ENCODE measurements at places on chromosomes 12 and 14.

DNA sequence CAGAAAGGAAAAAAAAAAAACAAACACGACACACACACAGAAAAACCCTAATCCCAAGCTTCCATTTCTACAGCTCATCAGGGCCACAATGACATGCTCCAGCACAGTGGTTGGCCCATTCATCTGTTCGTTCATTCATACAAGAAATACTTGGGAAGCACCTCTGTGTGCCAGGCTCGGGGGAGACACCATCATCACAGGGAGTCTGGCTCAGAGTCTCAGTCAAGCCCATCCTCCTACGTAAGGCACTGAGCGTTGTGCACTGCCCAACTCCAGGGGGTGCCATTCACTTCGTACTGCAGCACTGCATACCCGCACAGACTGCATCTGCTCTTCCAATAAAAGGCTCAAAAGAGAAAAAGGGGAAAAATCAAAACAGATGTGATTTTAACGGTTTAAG, 15.3 kb downstream of the VPS37B start:
- peak; percentile 47 for DNase-seq

DNA sequence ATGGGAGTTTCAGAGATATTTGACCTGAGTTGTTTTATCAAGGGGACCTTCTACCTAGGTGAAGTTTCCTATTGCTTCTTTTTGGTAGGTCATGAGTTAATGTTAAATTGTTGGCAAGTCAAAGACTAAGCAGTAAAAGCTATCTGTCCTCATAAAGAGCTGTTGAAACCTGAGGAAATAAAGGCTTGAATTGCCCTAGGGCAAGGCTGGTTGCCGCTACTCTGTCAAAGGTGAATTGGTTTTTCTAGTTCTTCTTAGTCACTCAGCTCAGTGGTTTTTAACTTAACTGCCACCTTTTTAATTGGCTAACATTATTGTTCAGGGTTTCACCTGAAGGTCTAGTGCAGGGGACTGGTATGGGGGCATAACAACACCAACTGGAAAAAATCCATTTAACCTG, 441.6 kb upstream of the FBXO33 start:
- DNase-seq = no peak

- no peak for DNase-seq
Measured at GRCh38 chr14:64728106-64728505, 23.9 kb downstream of the PLEKHG3 start.

GRCh38 chr12:59087077-59087673, 166.9 kb upstream of the LRIG3 start:
- DNase-seq = no peak

DNA sequence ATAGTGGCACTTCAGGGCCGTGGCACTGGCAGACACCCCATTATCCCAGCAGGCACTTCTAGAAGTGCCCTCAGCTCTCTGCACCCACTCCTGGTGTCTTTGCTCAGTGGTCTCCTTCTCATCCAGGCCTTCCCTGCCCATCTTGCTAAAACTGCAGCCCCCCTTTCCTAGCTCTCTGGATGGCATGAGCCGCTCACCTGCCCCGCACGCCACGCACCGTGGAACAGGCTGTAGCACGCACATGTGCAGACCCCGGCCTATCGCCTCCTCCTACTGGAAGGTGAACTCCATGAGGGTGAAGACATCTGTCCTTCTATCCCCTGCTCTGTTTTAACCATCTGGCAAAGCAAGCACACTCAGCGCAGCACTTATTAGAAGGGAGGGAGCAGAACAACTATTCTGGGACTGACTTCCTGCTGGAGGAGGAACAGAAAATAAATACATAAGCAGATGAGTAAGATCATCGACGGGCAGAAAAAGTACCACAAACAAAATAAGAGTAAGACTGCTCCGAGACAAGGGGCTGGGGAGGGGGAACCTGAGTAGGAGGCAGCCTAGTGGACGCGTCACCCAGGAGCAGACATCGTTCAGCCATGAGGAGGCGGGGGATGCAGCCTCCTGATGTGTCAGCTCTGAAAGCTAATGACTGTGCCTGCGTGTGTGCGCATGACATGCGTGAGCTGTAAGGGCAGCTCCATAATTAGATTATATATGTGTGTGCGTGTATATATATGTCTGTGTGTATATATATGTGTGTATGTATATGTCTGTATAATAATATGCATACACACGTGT, 7.8 kb upstream of the FZD10 start:
- no peak for DNase-seq

GRCh38 chr12:46970636-46971035, 108.8 kb upstream of the PCED1B start:
- DNase-seq = no peak

DNA sequence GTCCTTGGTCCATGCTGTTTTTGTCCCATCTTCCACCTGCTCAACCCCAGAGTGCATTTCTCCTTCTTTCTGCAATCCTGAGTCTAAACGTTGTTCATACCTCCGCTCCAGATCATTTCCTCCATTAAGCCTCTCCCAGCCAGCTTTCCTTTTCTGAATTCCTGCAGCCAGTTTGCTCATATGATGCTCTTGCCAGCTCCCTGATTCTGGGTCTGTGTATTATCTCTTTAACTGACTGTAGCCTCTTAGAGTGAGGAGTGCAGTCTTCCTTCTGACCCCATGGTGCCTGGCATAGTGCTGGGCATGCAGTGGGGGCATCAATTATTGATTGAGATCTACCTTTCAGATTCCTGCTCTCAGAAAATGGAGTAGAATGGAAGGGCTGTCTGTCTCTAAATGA, 11.5 kb upstream of the TBPL2 start:
- no peak for DNase-seq

DNA sequence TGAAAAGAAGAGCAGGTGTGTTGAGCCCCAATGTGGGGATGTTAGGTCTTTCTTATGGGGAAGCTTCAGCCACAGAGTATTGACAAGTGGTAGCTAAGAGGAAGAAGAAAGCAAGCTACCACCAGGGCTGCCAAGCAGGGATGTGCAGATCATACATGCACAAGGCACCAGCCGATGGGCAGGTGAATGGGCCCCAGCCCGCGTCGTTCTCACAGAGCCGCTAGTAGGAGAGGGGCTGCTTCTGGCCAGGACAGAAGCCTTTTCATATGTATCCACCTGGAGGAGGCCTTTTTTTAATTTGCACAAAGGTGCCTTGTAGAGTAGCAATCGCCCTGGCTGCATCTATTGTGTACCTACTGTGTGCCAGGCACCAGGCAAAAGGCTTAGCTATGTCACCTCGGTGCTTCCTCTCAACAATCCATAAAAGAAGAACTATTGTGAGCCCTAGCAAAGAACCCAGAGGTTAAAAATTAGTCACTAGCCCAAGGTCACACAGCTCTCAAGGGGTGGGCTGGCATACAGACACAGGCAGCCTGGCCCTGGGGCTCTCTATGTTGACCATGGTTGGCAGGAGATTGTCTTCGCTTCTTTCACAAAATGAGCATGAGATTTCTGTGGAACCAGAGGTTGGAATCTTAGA, 8.2 kb downstream of the NUAK1 start:
- no peak for DNase-seq

DNA sequence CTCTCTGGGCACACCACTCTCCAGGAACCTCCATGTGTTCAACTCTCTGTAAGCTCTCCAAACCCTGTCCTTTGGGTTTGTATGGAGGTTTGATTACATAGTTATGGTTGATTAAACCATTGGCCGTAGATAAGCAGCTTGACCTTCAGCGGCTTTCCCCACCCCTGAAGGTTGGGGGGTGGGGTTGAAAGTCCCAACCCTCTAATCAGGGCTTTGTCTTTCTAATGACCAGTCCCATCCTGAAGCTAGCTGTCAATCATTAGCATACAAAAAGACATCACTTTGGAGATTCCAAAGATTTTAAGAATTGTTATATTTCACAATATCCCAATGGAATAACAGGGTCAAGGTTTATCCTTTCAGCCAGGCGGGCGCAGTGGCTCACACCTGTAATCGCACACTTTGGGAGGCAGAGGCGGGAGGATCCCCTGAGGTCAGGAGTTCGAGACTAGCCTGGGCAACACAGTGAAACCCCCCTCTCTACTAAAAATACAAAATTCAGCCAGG, 8.4 kb downstream of the FAM186A start:
- DNase-seq = no peak

- no peak for DNase-seq
Measured at GRCh38 chr12:40225984-40226602, 1.3 kb downstream of the LRRK2 start.

DNA sequence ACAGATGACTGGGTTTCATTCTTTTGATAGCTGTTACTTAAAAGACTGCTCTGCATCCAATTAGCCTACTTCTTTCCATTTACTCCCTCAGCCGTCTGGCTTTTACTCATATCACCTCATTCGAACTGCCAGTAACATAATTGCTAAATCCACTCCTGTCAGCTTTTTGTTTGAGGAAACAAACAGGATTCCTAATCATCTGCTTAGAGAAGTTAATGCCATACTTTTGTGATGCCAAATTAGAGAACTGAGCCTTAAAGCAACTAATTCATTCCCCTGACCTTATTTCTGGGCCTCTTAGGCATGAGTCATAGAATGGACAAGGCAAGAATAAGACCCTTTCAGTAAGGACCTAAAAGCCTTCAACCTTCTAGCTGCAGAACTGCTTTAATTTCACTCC, 2.9 kb downstream of the OXA1L start:
- DNase-seq = no peak

- DNase-seq = no peak
Measured at GRCh38 chr12:8038659-8039114, 6.2 kb downstream of the FOXJ2 start.

DNA sequence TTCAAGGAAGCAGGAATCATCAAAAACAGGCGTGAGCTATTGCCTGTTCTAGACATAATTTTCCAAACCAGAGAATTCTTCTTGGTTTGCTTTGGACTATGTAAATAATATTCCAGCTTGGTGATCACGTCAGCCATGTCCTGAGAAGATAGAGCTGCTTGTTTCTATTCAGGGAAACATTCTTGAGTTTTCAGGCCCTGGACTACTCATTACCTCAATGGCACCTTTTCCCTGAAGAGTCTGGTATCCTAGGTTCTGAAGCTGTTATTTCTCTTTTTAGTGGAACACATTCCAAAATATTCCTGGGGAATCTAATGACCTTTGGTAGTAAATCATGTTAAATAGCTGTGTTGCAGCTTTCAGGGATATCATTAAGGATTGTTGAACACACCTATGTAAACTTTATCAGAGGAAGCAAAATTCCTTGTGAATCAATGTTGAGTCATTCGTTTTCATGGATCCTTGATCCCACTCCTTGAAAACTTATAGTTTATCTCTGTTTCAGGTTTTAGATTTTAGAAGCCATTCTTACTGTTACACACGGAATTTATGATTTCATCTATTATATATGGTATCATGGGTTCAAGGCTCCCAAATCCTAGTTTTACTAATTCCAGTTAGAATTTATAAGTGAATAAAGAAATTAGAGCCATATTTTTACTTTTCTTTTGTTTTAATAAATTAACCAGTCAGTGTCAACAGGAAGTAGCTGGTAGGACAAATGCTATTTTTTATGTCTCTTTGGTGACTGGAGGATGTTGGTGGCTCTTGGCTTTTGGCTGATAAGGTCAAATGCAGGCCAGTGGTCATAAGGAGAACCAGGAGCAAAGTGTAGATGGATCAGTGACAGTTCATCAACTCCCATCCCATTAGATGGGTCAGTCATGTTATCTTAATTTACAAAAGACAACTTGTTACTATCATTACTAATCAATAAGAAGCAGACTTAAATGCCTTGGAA, 380.1 kb downstream of the ZFP36L1 start:
- no peak for DNase-seq

- no peak for DNase-seq
Measured at GRCh38 chr12:125888921-125889320, 823.7 kb downstream of the AACS start.

GRCh38 chr12:88251798-88252197, 109.7 kb downstream of the TMTC3 start:
- no peak for DNase-seq

- DNase-seq = no peak
Measured at GRCh38 chr14:90521930-90522483, 125.2 kb downstream of the CALM1 start.

DNA sequence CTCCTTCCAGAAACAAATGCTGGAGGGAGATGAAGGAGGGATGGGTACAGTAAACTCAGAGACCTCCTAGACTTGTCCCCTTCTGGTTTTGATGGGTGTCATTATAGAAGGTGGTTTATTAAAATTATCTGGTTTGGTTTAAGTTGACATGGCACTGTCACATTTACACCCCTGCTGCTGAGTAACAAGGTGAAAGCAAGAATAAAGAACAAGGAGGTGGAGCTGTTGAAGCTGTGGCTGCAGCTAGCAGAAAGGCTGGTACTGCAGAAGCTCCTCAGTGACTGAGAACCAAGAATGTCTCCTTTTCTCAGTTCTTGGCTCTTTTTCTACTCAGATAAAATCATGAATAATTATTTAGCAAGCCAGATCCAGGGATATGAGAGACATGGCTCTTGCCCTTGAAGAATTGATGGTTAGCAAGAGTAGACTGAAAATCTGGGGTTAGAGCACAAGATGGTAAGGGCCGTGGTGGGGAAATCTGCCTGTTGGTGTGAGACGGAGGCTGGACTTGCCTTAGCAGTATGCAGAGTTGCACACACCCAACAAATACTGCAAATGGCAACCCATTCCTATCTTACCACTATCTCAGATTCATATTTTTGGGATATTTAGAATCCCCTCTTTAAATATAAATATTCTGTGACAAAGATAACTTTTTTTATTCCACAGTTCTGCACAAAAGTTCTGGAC, at the start of gene GZMH:
GZMH (minus strand) TSS at position 31 of the 690 bp plus-strand sequence. CDS start 72 bp downstream, outside the sequence.
- DNase-seq = no peak

DNA sequence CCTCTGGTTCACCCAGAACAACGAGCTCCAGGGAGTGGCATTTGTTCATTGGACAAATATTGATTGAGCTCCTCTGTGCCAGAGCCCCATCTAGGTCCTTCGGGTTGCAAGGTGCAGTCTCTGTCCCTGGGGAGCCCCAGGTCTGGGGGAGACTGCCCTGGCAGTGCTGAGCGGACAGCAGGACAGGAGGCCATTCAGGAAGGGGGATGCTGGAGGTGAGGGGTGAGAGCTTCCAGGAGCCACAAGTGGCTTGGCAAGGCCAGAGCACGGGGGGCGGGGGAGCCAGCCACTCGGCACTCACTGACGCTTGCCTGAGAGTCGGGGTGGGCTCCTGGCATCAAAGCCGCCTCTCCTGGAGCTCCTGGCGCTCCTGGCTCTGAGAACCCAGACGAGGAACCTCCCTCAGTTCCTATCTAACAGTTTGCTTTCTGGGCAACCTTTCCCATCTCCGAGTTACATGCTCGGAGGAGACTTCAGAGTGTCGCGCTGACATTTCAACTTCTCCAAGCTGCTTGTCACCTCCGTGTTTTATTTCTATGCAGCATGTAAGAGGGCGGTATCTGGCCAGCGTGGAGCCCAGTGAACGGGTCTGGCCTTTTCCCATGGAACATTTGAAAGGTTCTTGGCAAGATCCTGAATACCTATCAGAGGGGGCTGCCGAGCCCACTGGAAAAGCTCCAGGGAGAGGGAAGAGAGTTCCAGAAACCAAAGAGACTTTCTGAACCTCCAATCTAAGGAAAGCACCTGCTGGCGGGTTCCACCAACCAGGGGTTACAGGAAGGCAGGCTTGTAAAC, 62.0 kb upstream of the BCL11B start:
- no peak for DNase-seq

GRCh38 chr12:120586206-120586605, 5.0 kb upstream of the POP5 start:
- no peak for DNase-seq
